ENCODE measurements at places on chromosomes 5 and 9. TPM values are rescaled to one million over a fixed set of nuclear protein-coding genes. Genes with fewer than 3 reads are reported as not detected.

THBS4 gene
- not detected for total RNA-seq

CSF1R gene
- 0.28 TPM for total RNA-seq

SAPCD2 gene
- total RNA-seq: 22.7 TPM

SPINK6 gene
- total RNA-seq: 0.49 TPM

PPP2R2B gene
- 0.19 TPM for total RNA-seq

PALM2AKAP2 gene
- total RNA-seq: 0.30 TPM

FAM53C gene
- 20.0 TPM for total RNA-seq

SNX18 gene
- total RNA-seq: 7.3 TPM

ZCCHC10 gene
- total RNA-seq: 33.9 TPM

KIF4B gene
- not detected for total RNA-seq

HAPLN1 gene
- not detected for total RNA-seq

CORO2A gene
- total RNA-seq: 1.2 TPM

SV2C gene
- total RNA-seq: not detected

PTGDS gene
- total RNA-seq: 0.66 TPM
